ENCODE measurements at places on chromosomes 7 and 10. TPM values are rescaled to one million over a fixed set of nuclear protein-coding genes. Genes with fewer than 3 reads are reported as not detected.

- DNase-seq: no peak
Measured at GRCh38 chr10:49760789-49761188, 1.3 kb downstream of the OGDHL start.

- DNase-seq: no peak
Measured at GRCh38 chr10:113732966-113733365, 18.5 kb upstream of the PLEKHS1 start.

DNA sequence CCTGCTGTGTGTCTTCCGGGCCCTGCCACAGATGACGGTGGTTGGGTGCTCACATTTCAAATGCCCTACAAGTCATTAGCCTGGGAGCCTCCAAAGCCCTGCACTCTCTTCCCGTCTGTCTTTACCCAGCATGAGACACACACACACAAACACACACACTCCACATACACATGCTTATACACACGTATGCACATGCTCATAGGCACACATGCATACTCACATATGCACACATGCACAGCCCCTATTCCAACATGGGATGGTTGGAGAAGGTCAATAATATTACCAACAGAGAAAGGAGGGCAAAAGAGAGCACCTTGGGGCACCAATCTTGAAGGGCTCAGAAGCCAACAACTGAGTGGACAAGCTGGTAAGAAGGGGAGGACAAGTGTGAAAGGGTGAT, 19.0 kb downstream of the SUN3 start:
- no peak for DNase-seq

- no peak for DNase-seq
Measured at GRCh38 chr7:159197066-159197975, 52.7 kb upstream of the VIPR2 start.

- DNase-seq: no peak
Measured at GRCh38 chr7:69620063-69620462, 21.8 kb downstream of the AUTS2 start.

DNA sequence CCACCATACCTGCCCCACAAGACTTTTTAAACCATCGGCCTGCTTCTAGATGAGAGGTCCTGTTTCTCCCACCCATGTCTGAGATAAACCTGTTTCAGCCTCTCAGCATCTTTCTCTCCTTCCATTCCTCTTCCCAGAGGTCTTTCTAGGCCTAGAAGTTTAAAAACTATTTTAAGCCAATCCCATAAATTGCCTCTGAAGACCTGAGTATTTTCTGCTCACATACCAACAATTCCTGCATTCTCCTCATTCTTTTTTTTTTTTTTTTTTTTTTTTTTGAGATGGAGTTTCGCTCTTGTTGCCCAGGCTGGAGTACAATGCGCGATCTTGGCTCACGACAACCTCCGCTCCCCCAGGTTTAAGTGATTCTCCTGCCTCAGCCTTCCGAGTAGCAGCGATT, 262.9 kb upstream of the AUTS2 start:
- no peak for DNase-seq

DNA sequence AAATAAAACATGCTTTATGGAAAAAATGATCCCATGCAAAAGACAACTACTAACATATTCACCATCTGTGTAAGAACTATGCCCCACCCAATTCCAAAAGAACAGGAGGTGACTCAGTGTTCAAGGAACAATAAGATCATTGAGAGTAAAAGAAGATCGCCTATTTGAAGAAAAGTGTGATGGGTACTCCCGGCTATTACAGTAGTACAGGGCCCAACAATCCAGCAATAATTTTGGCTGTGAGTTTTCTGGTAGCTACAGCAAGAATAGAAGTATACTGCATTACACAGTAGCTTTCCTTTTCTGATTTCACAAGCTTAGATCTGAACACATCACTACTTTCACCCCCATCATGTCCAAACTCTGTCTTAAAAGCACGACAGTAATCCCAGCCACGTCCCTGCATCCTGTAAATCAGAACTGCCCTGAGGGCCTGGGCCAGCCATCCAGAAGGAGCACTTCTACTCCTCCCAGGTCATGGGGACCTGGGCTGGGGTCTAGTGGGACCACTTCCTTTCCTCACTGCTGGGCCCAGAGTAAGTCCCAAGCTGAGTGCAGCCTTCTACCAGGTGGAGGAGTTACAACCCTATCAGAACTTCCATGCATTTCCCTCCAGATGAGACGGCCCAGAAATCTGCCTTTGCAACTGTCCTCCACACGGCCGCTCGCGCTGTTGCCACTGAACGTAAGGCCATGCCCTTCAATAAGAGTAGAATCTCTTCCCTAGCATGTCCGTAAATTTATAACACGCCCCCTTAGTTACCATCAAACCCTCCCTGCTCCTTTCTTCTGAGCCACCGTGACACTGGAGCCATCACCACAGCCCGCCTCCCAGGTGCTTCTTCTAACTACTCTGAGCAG, 7.9 kb downstream of the ESYT2 start:
- DNase-seq: peak; percentile 79

DNA sequence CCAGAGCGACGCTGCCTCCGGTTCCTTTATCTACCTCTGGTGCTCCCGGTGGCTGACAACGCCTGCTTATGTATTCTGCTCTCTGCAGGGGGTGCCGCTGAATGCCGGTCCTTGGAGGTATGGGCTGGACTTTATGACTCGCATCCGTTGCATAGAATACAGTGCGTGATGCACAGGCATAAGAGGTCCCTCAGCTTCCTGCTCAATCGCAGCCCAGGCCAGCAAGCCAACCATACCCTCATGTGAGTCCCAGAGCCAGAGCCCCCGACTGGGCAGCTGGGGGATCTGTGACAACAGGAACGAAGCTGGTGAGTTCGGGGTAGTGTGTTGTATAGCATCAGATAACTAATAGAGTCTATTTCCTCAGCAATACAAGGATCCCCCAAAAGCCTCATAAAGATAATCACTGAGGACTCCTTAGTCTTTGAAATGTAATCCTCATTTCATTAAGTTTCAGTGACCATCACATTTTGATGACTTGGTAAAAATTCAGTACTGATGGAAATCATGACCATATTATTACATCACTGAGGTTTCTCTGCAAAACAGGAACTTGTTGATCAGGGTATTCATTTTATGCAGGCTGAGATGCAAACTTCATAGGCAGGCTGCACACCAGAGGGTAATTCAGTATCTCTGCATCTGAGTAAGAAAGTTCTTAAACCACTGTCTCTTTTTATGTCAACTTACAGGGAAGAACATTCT, 607.8 kb downstream of the PTPRN2 start:
- DNase-seq: no peak

- no peak for DNase-seq
Measured at GRCh38 chr7:83419013-83419412, 229.9 kb downstream of the SEMA3E start.

GRCh38 chr7:85627791-85628586, 441.1 kb upstream of the SEMA3D start:
- no peak for DNase-seq

DNA sequence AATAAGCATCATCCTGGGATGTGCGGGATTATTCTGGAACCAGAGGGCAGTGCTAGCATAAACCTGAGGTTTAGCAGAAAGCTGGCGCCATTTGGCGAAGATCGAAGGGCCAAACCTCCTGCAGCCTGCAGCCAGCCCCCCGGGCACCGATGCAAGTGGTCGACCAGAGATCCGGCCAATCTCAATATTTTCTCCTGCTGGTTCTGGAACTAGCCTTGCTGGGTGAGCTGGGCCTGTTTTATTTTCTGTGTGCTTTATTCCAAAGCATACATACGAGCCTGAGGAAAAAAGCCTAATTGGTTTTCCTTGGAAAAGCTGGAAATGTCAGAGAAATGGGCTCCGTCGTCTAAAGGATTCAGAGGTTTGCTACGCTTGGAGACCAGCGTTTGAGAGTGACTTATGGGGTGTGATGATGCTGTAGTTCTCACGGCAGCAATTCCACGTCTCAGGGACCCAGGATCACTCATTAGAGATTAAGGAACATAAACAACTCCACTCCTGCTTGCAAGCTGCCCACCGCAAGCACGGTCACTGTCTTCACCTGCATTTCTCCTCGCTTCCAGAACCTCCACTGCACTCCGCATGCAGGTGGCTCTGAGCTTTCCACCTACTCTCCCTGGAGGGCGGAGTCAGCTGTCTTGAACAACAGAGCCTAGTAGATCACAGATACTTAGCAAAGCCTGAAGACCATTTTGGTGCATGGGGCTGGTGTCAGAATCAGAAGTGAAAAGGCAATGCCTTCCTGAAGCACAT, 60.2 kb downstream of the PRKAG2 start:
- DNase-seq: no peak

- no peak for DNase-seq
Measured at GRCh38 chr7:158017111-158018097, 570.2 kb downstream of the PTPRN2 start.

DNA sequence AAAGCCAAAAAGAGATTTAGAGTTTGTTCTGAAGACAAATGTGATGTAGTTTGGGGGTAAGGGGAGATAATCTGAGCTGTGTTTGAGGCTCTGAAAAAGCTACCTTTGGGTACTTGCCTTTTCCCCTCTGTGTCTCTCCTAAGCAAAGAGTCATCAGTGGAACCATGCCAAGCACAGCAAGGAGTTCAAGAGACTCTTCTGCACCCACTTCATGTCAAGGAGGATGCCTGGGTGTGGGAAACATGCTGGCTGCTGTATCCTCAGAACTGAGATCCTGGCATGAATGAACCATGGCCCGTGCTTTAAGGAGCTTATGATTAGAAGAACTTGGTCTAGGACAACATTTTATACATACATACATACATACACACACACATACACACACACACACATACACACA, 142.9 kb downstream of the NOC3L start:
- no peak for DNase-seq

GRCh38 chr10:69359148-69359547, 57.6 kb downstream of the TACR2 start:
- DNase-seq: no peak

Gene COL13A1
- 10.1 TPM for total RNA-seq

Gene PON1
- 0.10 TPM for total RNA-seq

Gene CNPY1
- 0.10 TPM for total RNA-seq

Gene INMT
- 5.9 TPM for total RNA-seq

Gene FFAR4
- total RNA-seq: 1.6 TPM

Gene RBM17
- total RNA-seq: 54.6 TPM

Gene ENTPD1
- 26.0 TPM for total RNA-seq

Gene PRSS1
- total RNA-seq: not detected

Gene UCMA
- total RNA-seq: not detected

Gene WIPF3
- 0.59 TPM for total RNA-seq

Gene LIMK1
- 6.4 TPM for total RNA-seq

Gene CFTR
- 1.2 TPM for total RNA-seq

Gene GIGYF1
- 17.9 TPM for total RNA-seq

Gene FKBP14
- total RNA-seq: 30.4 TPM

Gene TNPO3
- total RNA-seq: 33.3 TPM

Gene CNNM1
- total RNA-seq: 0.20 TPM

Measured in skin of body (tissue), 3 donors.